A549 treated with dexamethasone at 1 μM for 4 hours (cell line): ENCODE measurements at places on chromosomes 5 and 9. TPM values are rescaled to one million over a fixed set of nuclear protein-coding genes. Genes with fewer than 3 reads are reported as not detected.

YTHDC2 gene
- total RNA-seq = 5.8 to 8.9 TPM (median 7.6 TPM) in 5 replicates

GABRA6 gene
- total RNA-seq = not detected in 5 replicates

RNF183 gene
- 0.07 to 0.17 TPM (median 0.11 TPM) in 3 of 5 replicates, not detected in the others for total RNA-seq

MAPKAP1 gene
- 67.2 to 82.6 TPM (median 78.8 TPM) in 5 replicates for total RNA-seq

MARCOL gene
- total RNA-seq = not detected in 5 replicates

TICAM2 gene
- total RNA-seq = 0.87 to 1.5 TPM (median 1.1 TPM) in 5 replicates

ADAMTS2 gene
- total RNA-seq = 0.08 to 0.28 TPM (median 0.09 TPM) in 5 replicates

SAPCD2 gene
- 13.4 to 23.9 TPM (median 21.4 TPM) in 5 replicates for total RNA-seq

CARTPT gene
- total RNA-seq = not detected in 5 replicates

DMRTA1 gene
- total RNA-seq = 0.54 to 0.63 TPM (median 0.56 TPM) in 5 replicates

LCN12 gene
- 0.48 to 1.6 TPM (median 1.3 TPM) in 5 replicates for total RNA-seq

GRXCR2 gene
- not detected in 5 replicates for total RNA-seq

CDH9 gene
- total RNA-seq = not detected in 5 replicates

LMBRD2 gene
- total RNA-seq = 1.0 to 1.9 TPM (median 1.5 TPM) in 5 replicates

OGN gene
- not detected in 5 replicates for total RNA-seq

GPX8 gene
- 33.0 to 34.8 TPM (median 34.3 TPM) in 5 replicates for total RNA-seq

ACOT12 gene
- 0.08 to 0.09 TPM in 2 of 5 replicates, not detected in the others for total RNA-seq

NUTM2G gene
- total RNA-seq = 0.05 TPM in 1 of 5 replicates, not detected in the others

WDR41 gene
- 38.8 to 54.6 TPM (median 46.6 TPM) in 5 replicates for total RNA-seq

NIM1K gene
- total RNA-seq = 0.09 to 0.27 TPM (median 0.26 TPM) in 5 replicates

SAP30L gene
- 29.0 to 35.0 TPM (median 31.9 TPM) in 5 replicates for total RNA-seq

MYORG gene
- 5.1 to 8.1 TPM (median 7.2 TPM) in 5 replicates for total RNA-seq

CA9 gene
- total RNA-seq = 5.6 to 10.5 TPM (median 8.9 TPM) in 5 replicates

ADAMTSL1 gene
- 0.05 to 0.16 TPM in 2 of 5 replicates, not detected in the others for total RNA-seq

LRRC14B gene
- not detected in 5 replicates for total RNA-seq

SAXO1 gene
- total RNA-seq = 0.04 TPM in 1 of 5 replicates, not detected in the others

CCL28 gene
- total RNA-seq = 0.08 to 0.16 TPM (median 0.10 TPM) in 5 replicates

ATOX1 gene
- total RNA-seq = 171 to 226 TPM (median 188 TPM) in 5 replicates

OR1Q1 gene
- 0.16 TPM in 1 of 5 replicates, not detected in the others for total RNA-seq

C5orf15 gene
- total RNA-seq = 46.1 to 57.2 TPM (median 56.8 TPM) in 5 replicates

PFN3 gene
- total RNA-seq = not detected in 5 replicates

PITX1 gene
- 18.8 to 33.5 TPM (median 31.7 TPM) in 5 replicates for total RNA-seq

NUTM2F gene
- not detected in 5 replicates for total RNA-seq

GABRP gene
- not detected in 5 replicates for total RNA-seq

PDE6A gene
- total RNA-seq = 0.20 to 0.32 TPM (median 0.30 TPM) in 5 replicates

IL33 gene
- 0.11 to 0.48 TPM (median 0.27 TPM) in 5 replicates for total RNA-seq

PDGFRB gene
- total RNA-seq = 0.14 to 0.27 TPM (median 0.22 TPM) in 5 replicates

MLANA gene
- total RNA-seq = not detected in 5 replicates

COL23A1 gene
- total RNA-seq = not detected in 5 replicates

RANBP17 gene
- 1.6 to 2.8 TPM (median 2.4 TPM) in 5 replicates for total RNA-seq

DBN1 gene
- 49.5 to 81.7 TPM (median 75.9 TPM) in 5 replicates for total RNA-seq

ADAMTS6 gene
- total RNA-seq = 0.01 to 0.15 TPM (median 0.04 TPM) in 5 replicates

IFNA2 gene
- not detected in 5 replicates for total RNA-seq

CDKN2A gene
- not detected in 5 replicates for total RNA-seq

FAM221B gene
- total RNA-seq = not detected in 5 replicates

CAVIN4 gene
- total RNA-seq = 0.26 to 0.47 TPM (median 0.39 TPM) in 5 replicates

CDHR2 gene
- 0.05 to 0.33 TPM (median 0.13 TPM) in 5 replicates for total RNA-seq
